Left ventricle myocardium superior (tissue), 1 donor: ENCODE measurements at places on chromosomes 5 and 9. TPM values are rescaled to one million over a fixed set of nuclear protein-coding genes. Genes with fewer than 3 reads are reported as not detected.

Gene C9
- total RNA-seq, result not detected

Gene NMUR2
- total RNA-seq, result 0.20 TPM

Gene CARD9
- total RNA-seq, result 0.79 TPM

Gene PLPP7
- total RNA-seq, result 127 TPM

Gene GALT
- total RNA-seq, result 61.2 TPM

Gene IL31RA
- total RNA-seq, result not detected

Gene HRH2
- 58.0 TPM for total RNA-seq

Gene NPR2
- total RNA-seq, result 24.6 TPM

Gene TLE1
- 10.2 TPM for total RNA-seq

Gene BTNL8
- total RNA-seq, result 0.27 TPM

Gene KIAA0825
- total RNA-seq, result 2.2 TPM

Gene TGFBI
- total RNA-seq, result 47.6 TPM

Gene CNTNAP3
- total RNA-seq, result 5.7 TPM

Gene TAF11L13
- not detected for total RNA-seq

Gene IFNA13
- not detected for total RNA-seq

DNA sequence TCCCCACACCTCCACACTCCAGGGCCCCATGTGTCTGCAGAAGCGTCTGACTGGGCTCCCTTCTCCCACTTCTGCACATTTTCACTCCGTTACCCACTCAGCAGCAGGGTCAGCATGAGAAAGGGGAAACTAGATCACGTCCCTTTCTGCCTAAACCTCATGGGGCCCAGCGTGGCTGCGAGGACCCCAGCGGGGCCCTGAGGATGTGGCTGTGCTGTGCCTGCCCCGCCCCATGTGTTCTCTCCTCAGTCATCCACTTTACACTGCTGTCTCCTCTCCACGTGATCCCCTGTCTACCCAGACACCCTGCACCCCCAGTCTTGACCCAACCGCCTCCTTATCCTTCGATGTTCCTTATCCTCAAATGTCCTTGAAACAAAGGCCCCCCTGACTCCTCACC lies 59.8 kb upstream of the OTULINL start:
- no peak for DNase-seq

- DNase-seq, result no peak
Observed at GRCh38 chr9:959914-960313, 16.5 kb upstream of the DMRT3 start.

- no peak for DNase-seq
Observed at GRCh38 chr5:17317473-17317872, 100.0 kb downstream of the BASP1 start.

- peak; percentile 50 for DNase-seq
Observed at GRCh38 chr9:33165263-33166151, 1.6 kb downstream of the B4GALT1 start.

GRCh38 chr9:32456564-32456963 lies 69.4 kb downstream of the RIGI start:
- no peak for DNase-seq

DNA sequence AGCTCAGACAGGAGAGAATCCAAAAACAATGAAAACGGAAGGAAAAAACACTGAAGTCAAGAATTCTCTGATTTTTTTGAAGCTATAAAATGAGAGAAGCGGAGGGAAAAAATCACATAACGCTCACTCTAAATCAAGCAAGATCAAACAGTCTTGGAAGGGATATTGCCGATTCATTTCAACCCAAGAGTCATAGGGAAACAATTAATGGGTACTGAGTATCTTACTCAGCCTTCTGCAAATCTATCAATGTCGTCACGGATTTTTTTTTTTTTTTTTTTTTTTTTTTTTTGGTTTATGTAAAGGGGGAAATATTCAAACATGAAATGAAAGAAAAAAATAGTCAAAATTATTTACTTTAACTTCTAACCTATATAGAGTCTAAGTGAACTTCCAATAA lies 9.5 kb downstream of the MEF2C start:
- DNase-seq, result no peak

DNA sequence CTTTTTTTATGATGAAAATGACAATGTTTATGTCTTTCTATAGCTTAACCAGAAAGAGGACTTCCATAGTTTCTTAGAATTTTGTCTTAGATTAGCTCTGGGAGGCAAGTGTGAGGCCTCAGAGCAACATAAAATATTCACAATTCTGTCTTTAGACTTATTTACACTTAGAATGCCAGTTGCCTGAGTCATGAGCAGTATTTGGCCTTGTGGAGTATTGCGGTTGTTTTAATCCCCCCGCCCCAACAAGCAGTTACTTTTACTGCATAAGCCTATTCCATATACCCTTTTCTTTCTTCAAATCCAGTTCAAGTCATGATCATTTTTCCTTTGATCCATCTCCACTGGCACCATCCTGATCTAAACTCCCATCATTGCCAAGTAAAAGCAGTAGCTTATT lies 198.0 kb upstream of the EGFLAM start:
- DNase-seq, result no peak

DNA sequence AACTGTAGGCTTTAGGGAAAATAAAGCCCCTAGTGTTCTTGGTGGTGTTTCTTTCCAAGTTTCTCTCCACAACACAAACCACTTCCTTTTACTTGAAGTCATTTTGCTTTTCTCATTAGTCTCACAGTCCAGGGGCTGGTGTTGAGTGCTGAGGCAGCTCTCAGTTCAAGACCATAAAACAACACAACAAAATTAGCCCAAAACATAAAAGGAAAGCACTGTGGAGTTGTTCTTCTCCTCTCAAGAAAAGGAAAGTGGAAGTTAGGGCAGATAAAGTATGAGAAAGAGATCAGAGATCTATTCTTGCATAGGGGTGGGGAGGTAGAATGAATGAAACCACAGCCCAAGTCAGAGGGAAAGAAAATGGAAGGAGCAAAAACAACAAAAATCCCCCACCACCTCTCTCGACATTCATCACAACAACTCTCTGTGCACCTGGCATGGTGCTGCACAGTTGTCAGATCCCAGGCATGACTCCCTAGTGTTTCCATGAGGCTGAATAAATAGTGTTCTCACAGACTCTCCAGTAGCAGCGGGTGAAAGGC lies 569.9 kb downstream of the RAB3C start:
- no peak for DNase-seq

DNA sequence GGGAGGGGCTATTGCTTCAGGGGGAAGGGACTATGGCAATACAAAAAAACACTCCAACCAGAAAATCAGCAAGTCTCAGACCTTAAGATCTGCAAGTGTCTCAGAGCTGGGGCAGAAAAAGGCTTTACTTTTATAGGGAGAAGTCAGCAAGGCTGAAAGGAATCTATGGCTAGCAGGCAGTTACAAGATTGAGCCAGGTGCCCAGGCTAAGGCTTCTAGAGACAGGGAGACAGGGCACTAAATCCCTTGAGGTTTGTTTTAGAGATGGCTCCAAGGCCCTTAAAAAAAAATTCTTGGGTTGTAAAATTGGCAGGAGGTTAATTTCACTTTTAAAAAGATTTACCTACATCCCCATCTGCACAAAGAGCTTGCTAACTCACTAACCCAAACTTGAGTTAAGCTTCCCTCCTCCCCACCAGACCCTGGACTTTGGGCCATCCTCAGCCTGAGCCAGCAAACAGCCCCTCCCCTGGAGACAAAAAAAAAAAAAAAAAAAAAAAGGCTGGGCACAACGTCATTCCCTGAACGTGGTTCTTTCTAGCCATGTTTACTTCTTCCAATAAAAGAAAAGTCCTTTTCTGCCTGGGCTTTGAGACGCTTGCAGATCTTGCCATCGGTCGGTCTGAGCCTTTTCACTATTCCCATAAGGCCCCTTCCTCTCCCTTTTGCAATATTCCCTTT lies 17.9 kb downstream of the NIPAL4 start:
- DNase-seq, result no peak

- no peak for DNase-seq
Observed at GRCh38 chr5:15338546-15338945, 161.4 kb upstream of the FBXL7 start.

GRCh38 chr5:36152324-36153297 lies 700 bp downstream of the SKP2 start:
- no peak for DNase-seq

DNA sequence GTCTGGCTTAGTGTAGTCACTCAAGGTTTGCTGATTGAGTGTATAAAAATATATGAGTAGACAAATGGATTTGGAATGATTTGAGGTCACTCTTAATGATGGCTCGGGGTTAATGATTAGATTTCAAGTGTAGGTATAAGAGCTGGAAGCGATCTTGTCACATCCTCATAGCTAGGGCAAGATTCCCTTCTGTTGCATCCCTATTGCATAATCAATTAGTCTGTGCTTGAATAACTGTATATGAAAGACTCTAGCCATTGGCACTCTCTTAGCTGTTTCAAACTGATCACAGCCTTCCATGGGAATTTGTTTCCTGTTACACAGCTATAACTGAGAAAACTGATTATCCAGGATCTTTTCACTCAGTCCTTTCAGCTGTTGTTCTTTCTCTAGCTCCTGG lies 811.6 kb downstream of the TLE4 start:
- no peak for DNase-seq

- DNase-seq, result no peak
Observed at GRCh38 chr5:53277491-53277890, 167.9 kb upstream of the MOCS2 start.

- DNase-seq, result no peak
Observed at GRCh38 chr5:67319935-67320725, 123.5 kb upstream of the CD180 start.

DNA sequence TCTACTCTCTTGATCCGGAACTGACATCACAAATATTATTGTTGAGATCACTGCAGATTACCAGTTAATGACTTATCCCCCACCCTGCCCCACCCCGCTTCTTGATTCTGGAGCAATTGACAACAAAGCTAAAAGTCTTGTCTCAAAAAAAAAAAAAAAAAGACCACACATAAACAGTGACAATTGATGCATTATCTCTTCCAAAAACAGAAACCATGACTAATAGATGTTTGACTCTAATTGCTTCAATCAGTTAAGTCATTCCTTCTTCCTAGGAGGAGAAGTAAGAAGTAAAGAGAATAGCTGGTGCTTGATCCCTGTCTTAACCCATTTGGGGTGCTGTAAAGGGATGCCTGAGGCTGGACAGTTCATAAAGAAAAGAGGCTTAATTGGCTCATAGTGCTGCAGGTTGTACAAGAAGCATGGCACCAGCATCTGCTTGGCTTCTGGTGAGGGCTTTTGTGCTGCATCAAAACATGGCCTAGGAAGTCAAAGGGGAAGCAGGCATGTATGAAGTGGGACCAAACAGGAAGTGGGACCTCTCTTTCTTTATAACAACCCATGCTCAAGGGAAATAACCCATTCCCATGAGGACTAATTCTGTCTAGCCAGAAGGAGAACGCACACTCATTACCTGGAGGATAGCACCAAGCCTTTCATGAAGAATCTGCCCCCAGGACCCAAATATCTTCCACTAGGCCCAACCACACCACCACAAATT lies 158.7 kb downstream of the TMEM167A start:
- DNase-seq, result no peak

- no peak for DNase-seq
Observed at GRCh38 chr5:180334751-180335613, 18.2 kb downstream of the GFPT2 start.

DNA sequence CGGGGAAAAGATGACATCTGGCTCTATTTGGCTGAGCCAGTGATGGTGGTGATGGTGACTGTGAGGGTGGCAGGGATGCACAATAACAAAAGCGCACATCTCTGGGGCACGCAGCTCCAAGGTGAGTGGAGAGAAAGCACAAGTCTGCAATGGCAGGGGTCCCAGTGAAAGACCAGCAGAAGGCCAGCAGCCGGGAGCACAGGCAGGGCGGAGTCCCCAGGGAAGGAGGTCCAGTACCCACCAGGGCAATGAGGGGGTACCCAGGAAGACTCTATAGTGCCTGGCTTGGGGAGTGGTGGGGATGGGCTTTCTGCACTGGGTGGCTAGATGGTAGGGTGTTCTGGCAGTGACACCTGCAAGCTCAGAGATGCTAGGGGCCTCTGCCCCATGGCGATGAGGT lies 69.4 kb downstream of the AK8 start:
- DNase-seq, result no peak

- DNase-seq, result no peak
Observed at GRCh38 chr5:137610598-137610997, 111.5 kb upstream of the SPOCK1 start.

- no peak for DNase-seq
Observed at GRCh38 chr5:76794871-76795270, 24.0 kb upstream of the F2RL1 start.

DNA sequence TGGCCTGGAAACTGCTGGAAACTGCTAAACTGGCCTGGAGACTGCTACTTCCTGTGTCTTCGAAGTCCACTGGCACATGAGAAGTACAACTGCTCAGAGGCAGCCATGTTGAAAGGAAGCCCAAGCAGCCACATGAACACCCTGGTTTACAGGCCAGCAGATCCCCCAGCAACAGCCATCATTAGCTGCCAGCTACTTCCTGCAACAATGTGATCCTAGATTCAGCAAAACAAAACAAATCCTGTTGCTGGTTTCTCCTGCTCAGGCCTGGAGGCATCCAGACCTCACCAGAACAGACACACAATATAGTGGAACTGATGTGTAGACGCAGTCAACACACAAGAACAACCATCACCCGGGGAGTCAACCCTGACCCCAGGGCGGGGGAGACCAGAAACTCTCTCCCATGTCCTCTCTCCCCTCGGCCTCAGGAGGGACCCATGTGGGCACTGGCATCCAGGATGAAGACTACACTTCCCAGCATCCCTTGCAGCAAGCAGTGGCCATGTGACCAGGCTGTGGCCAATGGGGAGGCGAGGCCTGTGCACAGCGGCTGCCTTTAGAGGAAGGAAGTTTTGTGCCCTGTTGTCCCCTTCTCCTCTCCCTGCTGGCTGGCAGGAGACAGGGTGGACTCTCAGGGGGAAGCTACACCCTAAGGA lies 9.2 kb upstream of the LCN15 start:
- no peak for DNase-seq

DNA sequence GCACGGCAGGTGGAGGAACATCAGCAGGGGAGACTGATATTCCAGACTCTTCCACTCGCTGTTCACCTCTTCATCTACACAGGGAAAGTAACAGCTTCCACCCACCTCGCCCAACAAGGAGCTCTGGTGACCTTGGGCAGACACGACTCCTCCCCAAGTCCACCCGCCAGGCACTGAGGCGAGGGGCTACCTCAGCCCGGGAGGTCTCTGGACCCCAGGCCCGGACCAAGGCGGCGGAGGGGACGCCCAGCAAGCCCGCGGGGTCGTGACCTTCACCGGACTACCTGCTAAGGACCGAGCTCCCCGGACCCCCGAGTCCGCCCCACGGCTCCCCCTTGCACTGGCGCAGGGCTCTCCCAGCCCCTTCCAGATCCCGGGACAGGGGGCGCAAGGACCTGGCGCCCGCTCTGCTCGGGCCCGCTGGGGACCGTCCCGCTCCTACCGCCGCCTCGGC lies 70.2 kb upstream of the LPCAT1 start:
- DNase-seq, result no peak

DNA sequence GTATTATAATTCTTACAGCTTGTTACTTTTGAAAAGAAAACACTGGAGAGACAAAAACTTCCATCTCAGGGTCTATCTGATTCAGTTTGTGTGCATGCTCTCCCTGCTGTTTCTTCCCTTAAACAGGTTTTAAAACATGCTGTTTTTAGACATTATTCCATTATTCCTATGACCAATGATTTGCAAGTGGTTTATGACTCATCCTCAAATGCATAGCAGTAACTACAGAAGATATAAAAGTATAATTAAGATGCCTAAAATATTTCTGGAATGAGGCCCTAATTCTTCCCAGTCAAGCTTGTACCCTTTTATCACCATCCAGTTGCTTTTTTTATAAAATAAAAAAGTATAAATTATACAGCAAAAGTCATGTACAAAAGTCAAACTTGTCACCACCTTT lies 3.7 kb downstream of the DTWD2 start:
- no peak for DNase-seq
